ENCODE measurements at places on chromosomes 16 and 17.

DNA sequence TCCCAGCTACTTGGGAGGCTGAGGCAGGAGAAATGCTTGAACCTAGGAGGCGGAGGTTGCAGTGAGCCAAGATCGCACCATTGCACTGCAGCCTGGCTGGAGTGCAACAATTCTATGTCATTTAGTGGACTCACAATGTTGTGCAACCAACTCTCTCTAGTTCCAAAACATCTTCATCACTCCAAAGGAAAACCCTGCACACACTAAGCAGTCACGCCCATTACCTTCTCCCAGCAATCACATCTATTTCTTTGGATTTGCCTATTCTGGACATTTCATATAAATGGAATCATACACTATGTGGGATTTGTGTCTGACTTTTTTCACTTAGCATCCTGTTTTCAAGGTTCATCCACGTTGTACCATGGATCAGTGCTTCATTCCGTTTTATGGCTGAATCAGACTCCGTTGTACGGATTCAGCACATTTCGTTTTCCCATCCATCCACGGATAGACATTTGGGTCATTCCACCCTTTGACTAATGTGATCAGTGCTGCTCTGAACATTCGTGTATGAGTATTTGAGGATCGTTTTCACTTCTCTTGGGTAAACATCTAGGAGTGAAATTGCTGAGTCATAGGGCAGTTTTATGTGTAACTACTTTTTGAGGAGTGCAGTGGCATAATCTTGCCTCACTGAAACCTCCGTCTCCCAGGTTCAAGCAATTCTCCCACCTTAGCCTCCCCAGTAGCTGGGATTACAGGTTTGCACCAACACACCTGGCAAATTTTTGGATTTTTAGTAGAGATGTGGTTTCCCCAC lies 45.4 kb upstream of the EMP2 start:
- DNase-seq: peak; percentile 79

DNA sequence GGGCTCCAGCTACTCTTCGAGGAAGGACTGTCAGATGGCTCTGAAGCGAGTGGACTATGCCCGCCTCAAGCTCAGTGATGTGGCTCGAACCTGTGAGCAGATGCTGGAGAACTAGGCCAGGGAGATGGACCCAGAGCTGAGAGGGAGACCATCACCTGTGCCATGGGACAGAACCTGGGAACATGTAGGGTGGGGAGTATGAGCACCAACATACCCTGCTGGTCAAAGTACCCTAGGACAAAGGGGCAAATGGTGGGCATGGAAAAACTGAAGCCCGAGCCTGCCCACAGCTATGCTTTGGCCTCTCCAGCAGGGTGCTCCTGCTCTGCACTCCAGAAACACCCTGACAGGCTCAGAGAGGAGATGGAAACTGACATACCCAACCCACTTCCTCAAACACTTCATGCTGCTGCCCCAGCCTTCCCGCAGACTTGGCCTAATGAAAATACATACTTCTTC lies 1.9 kb downstream of the MED11 start:
- DNase-seq: no peak

- DNase-seq: no peak
These were observed 17.4 kb downstream of the AARSD1 start for GRCh38 chr17:42946812-42947211.

DNA sequence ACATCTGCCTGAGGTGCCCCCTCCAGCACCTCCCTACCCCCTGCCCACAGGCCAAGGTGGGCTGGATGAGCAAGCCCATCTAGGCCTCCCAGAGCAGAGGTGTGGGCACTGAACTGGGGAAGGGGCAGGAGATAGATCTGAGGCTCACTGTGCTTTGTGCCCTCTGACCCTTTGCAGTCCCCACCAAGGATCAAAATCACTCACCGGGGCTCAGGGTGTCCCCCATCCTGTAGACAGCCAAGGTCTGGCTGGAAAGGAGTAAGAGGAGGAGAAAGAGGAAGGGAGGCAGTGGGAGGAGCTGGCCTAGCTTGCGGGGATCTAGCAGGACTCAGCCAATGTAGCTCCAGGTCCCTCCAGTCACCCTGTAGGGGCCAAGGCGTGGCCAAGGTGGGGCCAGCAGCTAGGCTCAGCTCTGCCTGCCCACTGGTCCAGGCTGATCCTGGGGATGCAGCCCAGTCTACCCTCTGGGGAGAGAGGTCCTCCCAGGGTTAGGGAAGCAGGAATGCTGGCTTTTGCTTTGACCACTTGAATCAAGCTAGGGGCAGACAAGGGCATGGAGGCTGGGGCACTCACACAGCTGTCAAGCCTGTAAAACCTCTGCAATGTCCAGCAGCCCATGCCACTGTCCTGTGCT lies 1.8 kb downstream of the SLC12A4 start:
- peak; percentile 64 for DNase-seq

GRCh38 chr17:22704674-22705073 lies 1012.4 kb downstream of the KCNJ18 start:
- no peak for DNase-seq

GRCh38 chr17:1710807-1711553 lies 803 bp upstream of the TLCD2 start:
- DNase-seq: peak; percentile 44

DNA sequence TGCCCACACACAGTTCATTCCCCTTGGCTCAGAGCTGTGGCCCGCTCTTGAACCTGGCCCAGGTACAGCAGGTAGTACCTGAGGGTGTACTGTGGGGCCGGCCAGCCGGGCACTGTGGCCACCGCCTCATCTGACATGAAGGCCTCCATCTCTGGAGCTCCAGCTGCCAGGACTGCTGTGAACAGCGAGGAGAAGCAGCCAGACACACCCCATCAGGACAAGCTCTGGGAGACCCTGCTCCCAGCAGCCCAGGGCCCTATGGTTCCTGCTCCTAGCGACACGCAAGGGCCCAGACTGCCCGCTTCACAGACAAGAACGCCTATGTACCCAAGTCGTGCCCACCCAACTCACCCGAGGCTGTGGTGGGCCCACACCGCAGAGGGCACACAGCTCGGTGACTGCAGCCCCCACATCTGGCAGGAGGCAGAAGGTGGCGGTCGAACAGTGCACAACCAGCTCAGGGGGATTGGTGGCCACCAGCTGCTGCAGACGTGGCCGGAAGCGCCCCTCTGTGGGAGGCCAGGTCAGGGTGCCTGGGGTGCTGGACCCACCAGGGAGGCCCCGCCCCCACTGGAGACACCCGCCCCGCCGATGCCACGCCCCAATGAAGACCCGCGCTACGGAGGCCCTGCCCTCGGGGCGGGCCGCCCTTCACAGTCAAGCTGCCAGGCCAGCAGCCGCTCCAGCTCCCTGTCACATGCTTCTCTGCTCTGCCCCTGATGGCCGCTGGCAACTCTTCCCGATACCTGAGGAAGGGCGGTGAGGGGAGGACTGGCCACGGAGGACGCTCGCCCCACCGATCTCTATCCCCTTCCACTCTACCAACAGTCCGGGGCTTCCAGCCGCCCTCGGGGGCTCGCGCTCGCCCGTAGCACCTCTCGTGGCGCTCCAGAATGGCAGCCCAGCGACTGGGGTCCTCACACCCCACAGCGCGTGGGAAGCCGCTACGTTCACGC lies 1.1 kb upstream of the STUB1 start:
- DNase-seq: no peak

GRCh38 chr17:33285413-33285812 lies 7.7 kb downstream of the ASIC2 start:
- DNase-seq: peak; percentile 25

DNA sequence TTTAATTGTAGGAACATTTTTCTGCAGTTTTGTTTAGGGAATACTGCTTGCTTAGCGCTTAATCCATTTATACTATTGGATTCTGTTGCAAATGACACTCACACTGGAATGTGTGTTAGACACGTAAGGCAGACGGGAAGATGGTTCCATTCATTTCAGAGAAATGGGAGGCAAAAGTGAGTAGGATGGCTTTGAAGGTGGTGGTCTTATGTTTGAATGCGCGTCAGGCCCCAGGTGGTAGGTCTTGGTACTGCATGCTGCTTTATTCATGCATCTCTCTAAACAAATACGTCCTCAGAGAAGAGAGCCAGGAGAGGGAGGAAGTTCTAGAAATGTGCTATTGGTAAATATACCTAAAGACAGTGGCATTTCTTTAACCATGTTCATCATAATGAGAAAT lies 997.6 kb upstream of the RBFOX1 start:
- no peak for DNase-seq

DNA sequence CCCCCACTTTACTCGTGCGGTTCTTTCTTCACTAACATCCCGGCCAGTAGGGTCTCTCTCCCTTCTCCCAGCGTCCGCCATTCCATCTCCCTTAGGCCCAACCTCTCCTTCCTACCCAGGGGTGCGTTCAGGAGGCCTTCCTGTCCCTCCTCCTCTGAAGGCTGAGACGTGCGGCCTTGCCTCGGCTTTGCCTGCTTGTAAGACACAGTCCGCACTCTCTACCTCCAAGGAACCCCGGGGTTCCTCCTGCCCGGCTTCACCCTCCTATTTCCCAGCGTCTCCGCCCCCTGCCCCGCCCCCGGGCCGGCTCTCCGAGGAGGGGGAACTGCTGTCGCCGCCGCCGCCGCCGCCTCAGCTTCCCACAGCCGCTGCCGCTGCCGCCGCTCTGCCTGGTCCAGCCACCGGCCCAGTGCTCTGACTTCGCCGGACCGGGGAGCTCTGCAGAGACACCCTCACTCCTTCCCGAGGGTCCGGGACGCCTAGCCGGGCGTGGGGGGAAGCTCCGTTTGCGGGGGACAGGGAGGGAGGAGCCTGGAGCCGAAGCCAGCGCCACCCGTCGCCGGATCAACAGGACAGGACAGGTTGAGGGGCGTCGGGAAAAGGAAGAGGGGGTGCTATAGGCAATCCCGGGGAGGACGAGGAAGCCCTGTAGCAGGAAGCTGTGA lies 1.2 kb upstream of the FGF11 start:
- DNase-seq: peak; percentile 33

DNA sequence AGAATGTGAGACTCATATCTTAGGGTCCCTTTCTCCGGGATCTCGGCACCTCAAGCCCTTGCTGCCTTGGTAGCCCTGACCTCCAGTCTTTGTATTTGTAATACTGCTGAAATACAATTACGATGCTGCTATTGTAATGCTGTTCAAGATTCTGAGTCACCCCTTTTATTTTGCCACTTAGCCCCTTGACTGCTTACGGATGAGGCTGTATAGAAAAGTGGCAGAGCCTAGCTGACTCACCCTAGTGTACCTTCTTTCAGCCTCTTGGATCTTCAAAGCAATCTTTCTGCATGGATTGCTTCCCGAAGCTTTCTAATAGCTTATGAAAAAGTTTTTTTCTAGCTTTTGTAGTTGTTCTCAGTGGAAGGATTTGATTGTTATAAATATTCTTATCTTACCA lies 187.9 kb downstream of the KCNJ2 start:
- DNase-seq: no peak

DNA sequence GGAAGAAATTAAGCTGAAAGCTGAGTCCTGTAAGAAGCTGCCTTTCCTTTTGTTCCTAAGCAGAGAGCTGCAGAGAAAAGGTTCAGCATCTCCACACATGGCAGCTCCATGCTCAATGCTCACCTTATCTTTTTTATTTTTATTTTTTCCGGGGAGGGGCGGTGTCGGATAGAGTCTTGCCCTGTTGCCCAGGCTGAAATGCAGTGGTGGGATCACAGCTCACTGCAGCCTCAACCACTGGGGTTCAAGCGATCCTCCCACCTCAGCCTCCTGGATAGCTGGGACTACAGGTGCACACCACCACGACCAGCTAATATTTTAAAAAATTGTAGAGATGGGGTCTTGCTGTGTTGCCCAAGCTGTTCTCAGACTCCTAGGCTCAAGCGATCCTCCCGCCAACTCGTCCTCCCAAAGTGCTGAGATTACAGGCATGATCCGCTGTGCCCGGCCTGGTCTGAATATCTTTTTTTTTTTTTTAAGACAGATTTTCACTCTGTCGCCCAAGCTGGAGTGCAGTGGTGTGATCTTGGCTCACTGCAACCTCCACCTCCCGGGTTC lies 28.3 kb upstream of the CIBAR2 start:
- DNase-seq: no peak

DNA sequence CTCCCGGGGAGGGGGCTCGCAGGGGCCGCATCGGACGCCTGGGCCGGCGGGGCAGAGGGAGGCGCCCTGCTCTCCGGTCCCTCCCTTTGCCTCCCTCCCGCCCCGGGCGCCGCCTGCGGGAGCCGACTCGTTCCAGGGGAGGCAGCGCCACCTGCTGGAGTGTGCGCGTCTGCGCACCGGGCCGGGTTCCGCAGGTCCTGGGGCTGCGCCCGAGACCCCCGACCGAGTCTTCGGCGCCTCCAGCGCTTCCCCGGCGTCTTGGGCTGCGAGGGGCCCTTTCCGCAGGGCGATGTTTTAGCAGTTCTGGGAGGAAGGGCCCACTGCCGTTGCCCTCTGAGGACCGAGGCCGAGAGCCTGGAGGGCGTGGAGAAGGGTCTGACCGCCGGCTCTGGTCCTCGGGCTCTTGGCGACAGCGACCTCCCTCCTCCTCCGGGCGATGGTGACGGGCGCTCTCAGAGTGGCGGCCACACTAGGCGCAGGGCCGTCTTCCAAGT lies 106.3 kb downstream of the SEC14L1 start:
- no peak for DNase-seq

DNA sequence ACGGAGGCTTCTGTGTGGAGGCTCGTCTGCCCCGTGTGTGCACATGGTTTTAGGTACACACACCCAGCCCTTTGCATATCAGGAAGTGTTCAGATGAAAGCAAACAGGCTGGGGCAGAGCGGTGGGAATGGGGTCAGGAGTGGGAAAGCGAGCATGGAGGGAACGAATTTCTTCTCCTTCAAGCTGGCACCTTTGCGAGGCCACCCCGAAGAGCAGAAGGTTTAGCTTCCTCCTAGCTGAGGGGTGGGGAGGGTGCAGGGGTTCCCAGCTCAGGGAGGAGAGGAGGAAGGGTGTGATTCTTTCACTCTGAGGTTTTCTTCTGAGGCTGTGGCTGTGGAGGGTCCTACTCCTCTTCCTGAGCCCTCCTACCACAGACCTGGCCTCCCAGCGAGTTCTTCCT lies 83.6 kb downstream of the ABR start:
- no peak for DNase-seq

GRCh38 chr17:50798424-50799288 lies 31.3 kb upstream of the ANKRD40CL start:
- peak; percentile 88 for DNase-seq

DNA sequence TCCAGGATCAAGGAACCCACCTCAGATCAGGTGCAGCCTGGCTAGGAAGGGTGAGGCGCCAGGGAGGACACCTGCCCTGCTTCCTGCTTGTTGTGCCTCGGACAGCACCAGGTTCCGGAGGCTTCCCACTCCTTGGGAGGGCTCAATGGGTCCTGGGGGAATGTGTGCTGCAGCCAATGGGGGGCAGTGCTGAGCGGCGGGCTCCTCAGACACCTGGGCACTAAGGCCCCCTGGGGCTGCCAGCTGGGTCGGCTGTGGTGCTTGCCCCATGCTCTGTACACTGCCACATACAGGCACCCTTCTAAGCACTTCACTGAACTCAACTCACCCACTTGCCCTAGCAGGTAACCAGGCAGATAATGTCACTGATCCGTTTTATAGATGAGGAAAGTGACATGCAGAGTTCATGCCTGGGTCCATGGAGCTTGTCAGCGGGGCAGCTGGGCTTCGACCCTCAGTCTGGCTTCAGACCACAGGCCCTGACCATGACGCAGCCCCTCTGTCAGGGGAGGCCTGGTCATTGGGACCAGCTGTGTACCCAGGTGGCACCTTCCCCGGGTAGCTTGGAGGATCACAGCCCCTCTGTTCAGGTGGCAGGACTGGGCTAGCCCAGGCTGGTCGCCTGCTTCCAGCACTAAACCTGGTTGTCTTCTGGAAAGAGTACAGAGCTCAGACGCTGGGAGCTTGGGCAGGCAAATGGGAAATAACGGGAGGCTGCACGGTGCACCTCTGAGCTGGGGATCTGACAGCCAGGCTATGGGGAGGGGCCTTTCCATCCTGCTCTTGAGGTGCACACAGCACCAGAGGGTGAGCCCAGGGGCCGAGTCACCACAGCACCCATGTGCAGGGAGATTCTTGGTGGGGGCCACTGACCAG lies 8.2 kb downstream of the FN3K start:
- DNase-seq: no peak

Data from bronchial epithelial cell (primary cell).